ENCODE measurements at places on chromosomes 4 and X.

DNA sequence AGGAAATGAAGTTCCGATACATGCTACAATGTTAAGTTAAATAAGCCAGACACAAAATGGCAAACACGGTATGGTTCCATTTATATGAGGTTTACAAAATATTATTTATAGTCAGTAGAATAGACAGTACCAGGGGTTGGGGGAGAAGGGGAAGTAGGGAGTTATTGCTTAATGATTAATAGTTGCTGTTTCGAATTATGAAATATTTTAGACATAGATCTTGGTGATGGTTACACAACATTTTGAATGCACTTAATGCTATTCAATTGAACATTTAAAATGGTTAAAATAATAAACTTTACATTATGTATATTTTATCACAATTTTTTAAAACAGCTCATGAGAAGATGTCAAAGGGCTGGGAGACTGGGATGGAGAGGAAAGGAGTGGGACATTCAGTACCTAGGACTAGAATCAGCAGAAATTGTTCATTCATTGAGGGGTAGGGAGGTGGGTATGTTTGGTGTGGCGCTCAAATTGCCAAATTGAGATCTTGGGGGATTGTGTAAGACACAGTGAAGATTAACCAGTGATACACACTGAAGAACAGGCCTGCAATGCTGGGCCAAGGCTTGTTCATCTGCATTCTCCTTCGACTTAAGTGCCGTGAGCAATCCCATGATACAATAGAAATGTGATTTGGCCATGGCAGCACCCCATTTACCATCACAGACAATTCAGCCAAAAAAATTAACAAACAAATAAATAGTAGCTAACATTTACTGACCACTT lies 165.6 kb upstream of the GALNT7 start:
- no peak for DNase-seq

- no peak for DNase-seq
Measured at GRCh38 chr4:153058671-153059060, 122.5 kb downstream of the FHDC1 start.

- no peak for DNase-seq
Measured at GRCh38 chrX:132435222-132435621, 53.6 kb downstream of the MBNL3 start.

- DNase-seq = no peak
Measured at GRCh38 chr4:94127707-94128328, 79.8 kb upstream of the SMARCAD1 start.

GRCh38 chrX:2862404-2862803 lies 33.7 kb downstream of the GYG2 start:
- no peak for DNase-seq

All from stimulated activated CD4-positive, alpha-beta T cell treated with anti-CD3 and anti-CD28 coated beads, Interleukin-12 subunit alpha, Interleukin-12 subunit beta, amount 100 ng/mL, for 24 hours (primary cell).